ENCODE measurements at places on chromosomes 5 and 9.
A peak's percentile ranks its signal among the peaks of the same experiment; 100 is the strongest.

DNA sequence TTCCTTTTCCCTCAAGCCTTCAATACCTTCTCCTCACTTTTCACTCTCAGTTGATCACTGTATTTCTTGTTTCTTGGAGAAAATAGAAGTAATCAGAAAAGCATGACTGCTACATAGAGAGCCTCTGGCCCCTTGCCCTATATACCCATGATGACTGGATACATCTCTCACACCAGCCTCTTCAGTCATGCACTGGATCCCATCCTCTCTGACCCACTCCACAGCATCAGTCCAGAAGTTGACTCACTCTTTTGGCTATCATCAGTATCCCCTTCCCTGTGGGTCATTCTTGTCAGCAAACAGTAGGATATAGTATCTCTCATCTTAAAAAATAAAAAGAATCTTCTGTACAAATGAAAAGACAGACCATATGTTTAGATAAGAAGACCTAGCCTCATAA is 32.9 kb downstream of the PTCD2 start:
- DNase-seq: peak; percentile 74

DNA sequence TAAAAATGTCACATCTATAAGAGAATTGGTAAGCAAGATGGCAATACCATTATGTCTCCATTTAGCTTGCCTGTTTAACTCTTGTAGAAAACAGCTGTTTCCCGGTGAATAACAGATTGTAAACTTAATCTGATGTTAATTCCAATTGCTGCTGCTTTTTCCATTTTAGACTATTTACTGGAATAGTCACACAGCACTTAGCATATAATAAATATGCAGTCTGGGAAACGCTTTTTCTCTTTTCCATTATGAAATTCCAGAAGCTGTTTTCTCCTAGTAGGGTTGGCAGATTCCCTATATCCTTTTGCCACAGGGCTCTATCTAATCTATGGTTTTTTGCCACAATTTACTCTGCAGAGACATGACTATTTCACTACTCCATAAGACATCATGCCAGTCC is 148.0 kb downstream of the CEMIP2 start:
- DNase-seq: no peak

DNA sequence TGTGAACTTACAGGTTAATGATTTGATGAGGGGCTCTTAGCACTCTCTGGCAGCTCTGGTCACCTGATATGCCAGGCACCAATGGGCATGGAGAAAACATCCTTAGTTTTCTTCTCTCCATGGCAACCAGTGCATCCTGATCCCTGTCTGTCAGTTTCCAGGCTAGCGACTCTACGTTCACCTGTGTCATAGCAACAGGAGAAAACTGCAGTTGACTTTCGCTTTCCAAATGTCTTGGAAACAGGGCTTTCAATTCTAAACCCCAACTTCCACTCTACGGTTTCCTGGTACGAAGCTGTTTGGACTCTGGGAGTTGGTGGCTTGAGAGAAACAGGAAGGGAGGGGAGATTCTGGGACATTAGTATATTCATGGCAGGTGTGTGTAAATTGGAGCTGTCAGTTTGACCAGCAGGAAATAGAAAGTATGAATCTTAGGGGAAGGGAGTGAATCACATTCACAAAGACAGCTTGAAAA is 74.4 kb downstream of the SLC28A3 start:
- no peak for DNase-seq

GRCh38 chr9:96078897-96079490 is 203.5 kb downstream of the ERCC6L2 start:
- no peak for DNase-seq

DNA sequence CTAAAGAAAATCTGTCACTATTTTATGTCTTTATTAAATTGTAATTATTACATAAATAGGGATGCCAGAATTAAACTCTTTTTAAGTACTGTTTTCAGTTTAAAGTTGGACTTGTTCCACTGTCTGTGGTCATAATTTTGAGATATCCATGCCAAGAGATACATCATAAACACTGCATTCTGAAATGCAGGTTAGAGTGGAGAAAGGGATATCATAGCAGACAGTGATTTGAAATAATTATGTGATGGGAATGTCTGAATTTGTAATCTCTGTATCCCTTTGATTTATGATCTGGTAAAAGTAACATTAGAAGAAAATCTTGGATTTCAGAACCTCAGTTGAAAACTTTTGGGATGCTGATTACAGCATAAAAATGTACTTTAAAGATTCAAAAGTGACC is 222.1 kb downstream of the GOLPH3 start:
- no peak for DNase-seq

GRCh38 chr9:108816037-108816436 is 39.7 kb downstream of the ACTL7B start:
- no peak for DNase-seq

DNA sequence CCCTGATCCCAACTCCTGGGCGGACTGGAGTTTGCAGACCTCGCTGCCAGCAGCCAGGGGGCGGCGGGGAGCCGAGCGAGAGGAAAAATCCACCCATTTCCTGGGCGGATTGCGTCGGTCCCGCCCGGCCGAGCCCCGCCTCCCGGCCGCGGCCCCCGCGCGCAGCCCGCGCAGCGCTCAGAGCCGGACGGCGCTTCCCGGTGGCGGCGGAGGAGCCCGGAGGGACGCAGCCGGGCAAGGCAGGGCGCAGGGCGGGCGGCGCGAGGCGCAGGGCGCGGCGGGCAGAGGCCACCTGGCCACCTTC is at the start of gene OLFM1:
Gene OLFM1 (plus strand): TSS at position 180 of the 304 bp plus-strand sequence. CDS start 322 bp downstream, outside the sequence.
- DNase-seq: peak; percentile 65

Data from EH (cell line).